ENCODE measurements at places on chromosomes 16 and 17. TPM values are rescaled to one million over a fixed set of nuclear protein-coding genes. Genes with fewer than 3 reads are reported as not detected.

The LAT gene
- total RNA-seq: 360 TPM

The BBS2 gene
- total RNA-seq: 27.6 TPM

The LRRC75A gene
- 2.6 TPM for total RNA-seq

The NCOR1 gene
- 130 TPM for total RNA-seq

The MEOX1 gene
- 0.37 TPM for total RNA-seq

The EVPLL gene
- not detected for total RNA-seq

The KRTAP2-3 gene
- total RNA-seq: not detected

The SMIM22 gene
- not detected for total RNA-seq

The HS3ST4 gene
- not detected for total RNA-seq

The KRTAP2-4 gene
- not detected for total RNA-seq

The BLTP2 gene
- total RNA-seq: 109 TPM

The HSD17B1 gene
- total RNA-seq: 1.3 TPM

The SMTNL2 gene
- total RNA-seq: not detected

The KCNJ2 gene
- not detected for total RNA-seq

The ITGAD gene
- total RNA-seq: 0.14 TPM

Measured in activated T-cell treated with anti-CD3 and anti-CD28 coated beads, Interleukin-2, amount 50 U/mL, for 72 hours (primary cell).